Psoas muscle (tissue), 8 donors: ENCODE measurements at places on chromosomes 5 and 9.

- DNase-seq, result no peak
Measured at GRCh38 chr9:36802201-36802920, 229.7 kb downstream of the MELK start.

DNA sequence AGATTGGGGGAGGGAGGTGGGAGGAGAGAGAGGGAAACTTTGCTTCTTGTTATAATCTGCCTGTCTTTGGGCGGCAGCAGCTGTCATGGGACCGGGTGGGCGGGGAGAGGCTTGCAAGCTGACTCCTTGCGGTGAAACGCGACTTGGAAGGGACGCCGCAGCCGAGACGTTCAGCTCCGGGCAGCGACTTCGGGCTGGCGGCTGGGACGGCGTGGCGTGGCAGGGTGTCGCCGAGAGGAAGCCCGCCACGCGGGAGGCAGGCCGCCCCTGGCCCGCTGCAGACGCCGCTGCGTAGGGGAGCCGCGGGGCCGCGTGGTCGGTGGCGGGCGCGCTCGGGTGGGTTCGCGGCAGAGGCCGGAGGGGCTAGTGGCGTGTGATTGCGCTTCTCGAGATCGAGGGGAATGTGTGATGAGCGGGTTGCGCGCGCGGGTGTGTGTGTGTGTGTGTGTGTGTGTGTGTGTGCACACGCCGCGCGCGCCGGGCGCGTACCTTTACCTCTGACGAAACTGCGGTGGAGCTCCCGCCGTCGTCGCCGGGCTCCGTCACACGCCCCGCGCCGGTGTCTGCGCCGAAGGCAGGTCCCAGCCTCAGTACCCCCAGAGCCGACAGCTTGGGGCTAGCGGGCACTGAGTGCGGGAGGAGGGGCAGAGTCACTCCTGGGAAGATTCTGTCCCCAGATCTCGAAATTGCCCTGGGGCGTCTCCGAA is 1.7 kb downstream of the PPARGC1B start:
- peak; percentile 93 for DNase-seq

DNA sequence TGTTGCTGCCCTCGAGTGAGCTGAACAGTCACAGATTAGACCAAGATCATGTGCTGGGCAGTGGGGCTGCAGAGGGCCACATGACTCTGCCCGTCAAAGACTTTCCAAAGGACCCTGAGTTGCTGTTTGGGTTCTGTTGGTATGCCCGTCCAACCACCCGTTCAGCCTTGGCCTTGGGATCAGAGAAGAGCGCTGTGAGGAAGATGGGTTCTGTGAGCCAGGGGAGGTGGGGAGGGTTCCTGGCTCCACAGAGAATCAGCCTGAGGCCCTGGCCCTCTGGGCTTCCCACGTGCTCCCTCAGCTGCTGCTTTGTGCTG is 72.6 kb downstream of the RGS3 start:
- DNase-seq, result no peak

GRCh38 chr9:24073666-24074065 is 247.6 kb upstream of the ELAVL2 start:
- no peak for DNase-seq

- no peak for DNase-seq
Measured at GRCh38 chr9:15227491-15227890, 79.5 kb downstream of the TTC39B start.

DNA sequence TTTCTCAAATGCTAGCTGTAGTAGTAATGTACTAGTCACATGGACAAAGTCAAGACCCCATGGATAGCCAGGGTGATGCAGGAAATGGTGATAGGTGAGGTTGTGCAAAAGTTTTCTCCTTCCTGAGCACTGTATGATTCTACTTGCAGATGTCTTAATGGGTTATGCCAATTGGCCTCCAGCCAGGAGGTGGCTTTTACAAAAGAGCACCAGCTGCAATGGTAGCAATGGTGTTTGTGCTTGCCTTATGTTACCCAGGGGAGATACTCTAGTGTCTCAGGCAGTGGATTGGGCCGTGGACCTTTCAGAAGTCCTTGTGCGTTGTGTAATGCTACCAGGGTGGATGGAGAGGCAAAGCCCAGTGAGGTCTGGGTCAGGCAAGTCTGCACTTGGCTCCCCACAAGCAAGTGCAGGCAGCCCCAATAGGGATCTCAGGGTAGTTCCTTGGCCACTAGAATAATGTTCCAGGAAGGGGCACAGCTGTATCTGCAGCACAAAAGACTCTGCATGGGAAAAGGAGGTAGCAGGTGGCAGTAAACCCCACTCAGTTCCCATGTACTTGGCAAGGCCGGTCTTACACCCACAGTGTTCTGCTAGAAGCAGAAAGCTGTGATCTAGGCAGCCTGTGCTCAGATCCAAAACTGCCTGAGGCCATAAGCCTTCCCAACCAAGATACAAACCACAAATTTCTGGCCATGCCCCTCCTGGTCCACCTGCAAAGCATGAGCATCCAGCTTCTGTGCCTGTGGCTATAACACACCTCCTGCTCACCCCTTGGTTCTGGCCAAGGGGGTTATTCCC is 46.4 kb upstream of the EDIL3 start:
- no peak for DNase-seq

DNA sequence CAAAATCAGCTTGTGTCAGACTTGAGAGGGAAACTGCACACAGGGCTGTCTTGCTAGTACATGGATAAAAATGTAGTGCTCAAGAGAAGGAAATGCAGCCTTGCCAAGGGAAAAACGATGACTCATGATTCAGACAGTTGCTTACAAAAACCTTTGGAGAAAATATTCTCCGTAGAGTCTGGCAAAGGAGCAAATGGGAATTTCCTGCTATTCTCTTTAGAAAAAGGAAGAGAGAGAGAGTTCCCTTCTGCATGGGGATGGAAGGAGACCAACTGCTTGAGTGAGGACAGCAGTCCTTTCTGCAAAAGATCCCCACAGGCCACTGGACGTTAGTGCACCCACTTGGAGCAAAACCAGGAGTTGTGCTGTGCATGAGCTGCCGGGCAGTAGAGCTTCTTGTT is 7.6 kb downstream of the IFNB1 start:
- no peak for DNase-seq

DNA sequence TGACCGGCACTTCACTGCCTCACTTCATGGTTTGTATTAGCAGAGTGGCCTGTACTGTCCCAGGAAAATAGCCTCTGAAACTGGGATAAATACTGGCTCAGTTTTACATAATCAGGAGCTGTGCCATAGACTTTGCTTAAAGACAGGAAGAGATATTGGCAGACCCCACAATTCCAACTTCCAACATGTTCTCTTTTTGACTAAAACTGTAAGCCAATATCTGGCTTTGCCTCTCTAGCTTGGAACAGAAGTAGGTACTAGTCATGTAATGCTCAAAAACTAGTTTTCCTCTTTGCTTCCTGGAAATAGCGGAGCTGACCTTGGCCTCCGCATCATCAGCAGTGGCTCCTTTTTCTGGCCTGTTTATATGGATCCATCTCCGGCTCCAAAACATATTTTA is 276.9 kb downstream of the CDH9 start:
- no peak for DNase-seq

DNA sequence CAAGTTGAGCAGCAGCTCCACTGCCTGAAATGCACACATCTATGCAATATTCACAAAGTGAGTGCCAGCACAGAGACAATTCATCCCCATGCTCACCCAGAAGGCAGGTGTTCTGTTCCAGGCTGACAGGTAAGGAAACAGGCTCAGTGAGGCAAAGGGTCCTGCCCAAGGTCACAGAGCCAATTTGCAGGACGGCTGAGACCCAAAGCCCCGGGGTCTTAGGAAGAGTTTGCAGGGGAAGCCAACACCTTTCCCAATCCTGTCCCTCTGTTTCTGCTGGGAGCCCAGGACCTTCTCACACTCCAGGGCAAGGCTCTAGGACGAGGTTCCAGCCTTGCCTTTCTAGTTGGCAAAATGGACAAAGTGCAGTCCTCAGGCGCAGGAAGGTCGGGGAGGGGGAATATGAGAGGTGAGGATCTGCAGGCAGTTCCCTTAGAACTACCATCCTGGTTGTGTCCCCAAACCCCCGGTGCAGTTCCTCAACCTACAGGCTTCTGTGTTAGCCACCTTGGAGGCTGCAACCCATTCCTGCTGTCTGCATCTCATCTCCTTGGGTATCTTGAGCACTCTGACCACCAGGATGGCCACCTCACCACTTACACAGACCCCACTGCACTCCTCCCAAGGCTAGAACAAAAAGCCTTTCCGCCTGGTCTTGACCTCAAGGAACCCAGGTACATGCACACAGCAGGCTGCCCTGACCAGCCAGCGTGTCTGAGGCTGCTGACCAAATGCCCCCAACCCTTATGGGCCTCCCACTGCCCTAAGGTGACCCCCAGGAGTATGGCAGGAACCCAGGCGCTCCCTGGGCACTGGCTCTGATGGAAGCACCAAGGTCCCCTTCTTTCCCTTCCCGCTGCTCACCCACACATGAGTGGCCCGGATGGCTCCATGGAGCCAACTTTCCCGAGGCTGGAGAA is 1.9 kb upstream of the BRD3 start:
- DNase-seq, result no peak

GRCh38 chr5:160537940-160538339 is 116.3 kb downstream of the PTTG1 start:
- DNase-seq, result no peak

GRCh38 chr5:116911074-116911473 is 336.5 kb upstream of the SEMA6A start:
- no peak for DNase-seq

GRCh38 chr9:136693490-136694162 is 6.4 kb upstream of the AGPAT2 start:
- peak; percentile 59 for DNase-seq

DNA sequence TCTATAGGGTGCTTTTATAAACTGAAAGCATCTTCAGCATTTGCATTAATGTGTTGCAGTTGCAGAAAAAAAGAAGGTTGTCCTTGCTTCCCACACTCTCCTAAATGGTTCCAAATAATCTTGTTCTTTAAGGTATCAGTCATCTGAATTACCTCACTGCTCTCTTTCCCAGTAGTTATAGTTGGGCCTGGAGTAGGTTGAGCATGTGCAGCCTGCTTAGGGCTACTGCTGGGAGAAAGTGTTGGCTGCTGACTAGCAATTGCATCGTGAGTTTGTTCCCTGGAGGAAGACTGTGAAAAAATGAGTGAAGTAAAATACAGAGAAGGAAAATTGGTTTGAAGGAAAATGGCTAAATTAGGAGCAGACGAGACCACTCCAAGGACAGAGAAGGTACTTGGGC is 74.5 kb downstream of the PRR16 start:
- no peak for DNase-seq

DNA sequence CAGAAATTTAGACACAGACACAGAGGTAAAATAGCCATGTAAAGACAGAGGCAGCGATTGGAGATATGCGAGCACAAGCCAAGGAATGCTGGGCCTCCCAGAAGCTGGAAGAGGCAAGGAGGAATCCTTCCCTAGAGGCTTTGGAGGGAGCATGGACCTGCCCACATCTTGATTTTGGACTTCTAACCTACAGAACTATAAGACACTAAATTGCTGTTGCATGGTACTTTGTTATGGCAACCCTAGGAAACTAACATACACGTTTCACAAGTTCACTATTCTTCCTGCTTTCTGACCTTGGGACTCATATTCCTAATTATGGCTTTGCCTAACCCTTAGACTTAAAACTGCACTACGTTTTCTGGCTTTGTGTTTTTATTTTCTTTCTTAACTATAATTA is 4.6 kb upstream of the LURAP1L start:
- DNase-seq, result no peak

DNA sequence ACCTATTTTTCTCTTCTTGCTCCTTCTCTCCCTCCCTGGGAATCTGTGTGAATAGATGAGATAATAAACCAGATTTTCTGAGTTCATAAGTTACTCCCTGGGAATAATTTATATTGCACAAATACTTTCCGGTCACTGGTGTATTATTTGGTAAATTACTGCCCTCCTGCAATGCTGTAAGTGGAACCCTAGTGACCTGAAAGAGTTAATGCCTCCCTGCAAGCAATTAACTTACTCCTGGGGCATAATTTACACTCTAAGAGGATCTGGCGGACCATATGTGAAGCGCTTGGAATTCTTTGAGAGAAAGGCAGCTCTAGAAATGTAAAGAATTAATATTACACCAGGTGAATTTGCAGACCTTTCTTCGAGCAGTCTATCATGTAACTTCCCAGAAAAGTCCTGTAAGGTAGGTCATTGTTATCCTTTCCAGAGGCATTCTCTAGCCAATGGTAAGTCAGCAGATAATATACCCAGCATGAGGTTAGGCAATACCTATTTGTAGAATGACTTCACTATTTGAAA is 7.0 kb upstream of the GDNF start:
- no peak for DNase-seq

GRCh38 chr5:99879791-99880511 is 655.2 kb upstream of the FAM174A start:
- DNase-seq, result no peak

GRCh38 chr5:95620030-95620869 is at the start of gene GPR150:
Gene GPR150 (plus strand): TSS chr5:95620087. CDS start chr5:95620276, 189 bp downstream.
- DNase-seq, result peak; percentile 85

GRCh38 chr9:77421506-77422265 is 226.4 kb downstream of the GNA14 start:
- no peak for DNase-seq

- no peak for DNase-seq
Measured at GRCh38 chr5:135593141-135593540, 14.3 kb upstream of the CXCL14 start.
